Activated CD4-positive, alpha-beta T cell treated with anti-CD3 and anti-CD28 coated beads, Interleukin-2, Interleukin-4, amounts not matched to agents 100 ng/mL and 50 ng/mL, durations not matched to agents 16 hours and 8 hours (primary cell): ENCODE measurements at places on chromosomes 6 and 20.
A peak's percentile ranks its signal among the peaks of the same experiment; 100 is the strongest.

DNA sequence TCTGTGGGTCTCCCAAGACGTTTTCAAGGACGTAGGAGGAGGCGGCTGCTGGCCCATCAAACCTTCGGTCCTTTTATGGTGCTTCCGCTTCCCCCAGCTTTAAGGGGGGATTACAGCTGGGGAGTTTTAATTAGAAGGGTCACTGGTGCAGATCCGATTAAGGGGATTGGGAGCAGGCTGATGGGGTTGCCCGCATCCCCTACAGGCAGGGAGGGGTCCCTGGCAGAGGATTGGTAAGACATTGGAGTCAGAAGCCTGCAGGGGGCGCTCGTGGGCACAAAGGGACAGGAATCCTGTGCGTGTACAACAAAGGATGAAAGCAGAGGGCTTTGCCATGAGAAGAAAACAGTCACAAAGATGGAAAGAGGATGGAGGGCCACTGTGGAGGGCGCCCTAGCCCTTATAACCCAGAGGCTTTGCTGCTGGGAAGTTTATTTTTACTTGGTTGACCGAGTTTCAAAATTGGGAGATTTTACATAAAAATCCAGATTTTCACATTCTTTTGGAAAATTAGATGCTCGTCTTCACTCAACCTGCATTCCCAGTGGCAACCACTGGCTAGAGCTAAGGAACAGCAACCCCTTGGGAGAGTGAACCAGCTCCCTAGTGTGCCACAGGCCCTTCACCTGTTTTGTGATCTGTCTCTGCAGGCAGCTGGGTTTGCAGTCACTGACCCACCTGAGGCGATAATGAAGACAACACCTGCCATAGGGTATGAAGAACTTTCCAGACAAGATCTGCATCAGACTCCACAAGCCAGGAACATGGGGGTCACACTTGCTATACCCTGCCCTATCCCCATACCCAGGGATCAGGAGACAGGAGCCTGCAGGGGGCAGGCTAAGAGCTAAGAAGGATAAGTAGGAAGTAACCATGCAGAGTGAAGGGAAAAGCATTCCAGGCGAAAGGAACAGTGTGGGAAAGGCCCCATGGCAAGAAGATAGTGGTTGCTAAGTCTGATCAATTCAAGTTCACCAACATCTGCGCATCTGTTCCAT, 97.7 kb downstream of the KCNB1 start:
- peak; percentile 65 for DNase-seq

- no peak for DNase-seq
Observed at GRCh38 chr6:158867381-158868121, 48.4 kb upstream of the EZR start.

DNA sequence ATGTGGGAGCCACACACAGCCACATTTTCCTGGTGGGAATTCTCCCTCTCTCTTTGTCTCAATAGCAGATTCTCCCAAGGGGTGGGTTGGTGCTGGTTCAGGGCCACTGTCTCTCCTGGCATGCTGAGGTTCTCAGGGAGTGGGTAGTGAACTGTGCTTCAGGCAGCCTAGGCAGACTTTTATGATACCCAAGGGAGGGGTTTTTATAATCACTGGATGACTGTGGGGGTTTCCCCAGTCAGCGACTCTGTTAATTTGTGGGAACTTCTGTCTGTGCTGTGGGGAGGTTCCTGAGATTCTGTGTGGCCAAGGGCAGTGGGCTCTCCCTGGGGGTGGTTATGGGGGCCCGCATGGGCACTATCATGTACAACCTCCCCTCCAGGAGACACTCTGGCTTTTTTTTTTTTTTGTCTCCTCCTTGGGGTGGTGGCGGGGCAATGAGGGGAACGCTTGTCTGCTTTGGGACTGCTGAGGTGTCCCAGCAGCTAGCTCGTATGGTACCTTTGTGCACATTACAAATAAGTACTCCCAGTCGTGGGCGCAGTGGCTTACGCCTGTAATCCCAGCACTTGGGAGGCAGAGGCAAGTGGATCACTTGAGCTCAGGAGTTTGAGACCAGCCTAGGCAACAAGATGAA, 10.0 kb downstream of the PTK7 start:
- DNase-seq = peak; percentile 34

- DNase-seq = no peak
Observed at GRCh38 chr6:39746795-39747194, 21.6 kb upstream of the KIF6 start.

DNA sequence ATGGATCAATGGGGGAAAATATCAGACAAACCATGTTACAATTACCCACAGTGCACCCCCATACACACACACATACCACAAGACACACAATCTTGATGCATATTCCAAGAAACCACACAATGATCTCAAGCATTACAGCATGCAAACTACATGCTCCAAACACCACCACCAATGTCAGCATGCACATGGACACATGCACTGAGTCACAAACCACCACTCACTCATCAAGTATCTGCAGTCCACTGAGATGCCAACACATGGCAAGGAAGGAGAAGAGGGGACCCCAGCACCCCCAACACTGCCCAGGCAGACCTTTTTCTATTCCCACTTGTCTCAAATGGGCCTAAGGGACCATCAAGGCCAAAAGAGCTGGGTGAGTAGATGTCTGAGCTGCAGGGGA, 91.6 kb downstream of the PREX1 start:
- no peak for DNase-seq

GRCh38 chr6:26569433-26569764, 27.4 kb upstream of the ABT1 start:
- DNase-seq = no peak

DNA sequence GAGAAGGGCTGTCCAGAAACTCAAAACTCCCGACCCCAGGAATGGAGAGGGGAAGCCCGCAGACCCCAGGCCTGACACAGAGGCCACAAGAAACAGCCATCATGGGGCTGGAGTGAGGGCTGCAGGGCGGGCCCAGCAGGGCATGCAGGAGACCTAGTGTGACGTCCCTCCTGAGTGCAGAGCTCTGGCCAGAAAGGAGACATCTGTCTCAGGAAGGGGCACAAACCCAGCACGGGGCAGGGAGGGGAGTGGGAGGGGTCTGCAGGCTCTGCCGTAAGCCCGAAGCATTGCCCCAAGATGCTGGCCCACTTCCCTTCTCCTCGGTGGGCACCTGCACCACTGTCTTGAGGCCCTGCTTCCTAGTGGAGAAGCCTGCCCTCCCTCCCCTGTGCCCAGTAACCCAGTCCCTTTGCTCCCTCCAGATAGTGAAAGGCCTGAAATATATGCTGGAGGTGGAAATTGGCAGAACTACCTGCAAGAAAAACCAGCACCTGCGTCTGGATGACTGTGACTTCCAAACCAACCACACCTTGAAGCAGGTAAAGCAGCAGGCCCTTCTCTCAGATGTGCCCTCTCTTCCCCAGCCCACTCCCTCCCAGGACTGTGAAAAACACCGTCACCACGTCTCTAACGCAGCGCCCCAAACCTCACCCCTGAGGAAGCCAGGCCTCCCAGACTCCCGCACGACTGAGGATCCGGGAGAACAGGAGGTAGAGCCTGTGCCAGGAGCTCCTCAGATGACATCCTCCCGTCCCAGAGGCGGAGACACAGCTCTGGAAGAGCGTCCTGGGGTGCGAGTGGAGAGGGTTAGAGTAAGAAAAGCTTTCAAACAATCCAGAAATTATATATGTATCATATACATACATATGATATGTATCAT, 9.7 kb downstream of the CST7 start:
- DNase-seq = no peak
